ENCODE measurements at places on chromosomes 16 and 17.

DNA sequence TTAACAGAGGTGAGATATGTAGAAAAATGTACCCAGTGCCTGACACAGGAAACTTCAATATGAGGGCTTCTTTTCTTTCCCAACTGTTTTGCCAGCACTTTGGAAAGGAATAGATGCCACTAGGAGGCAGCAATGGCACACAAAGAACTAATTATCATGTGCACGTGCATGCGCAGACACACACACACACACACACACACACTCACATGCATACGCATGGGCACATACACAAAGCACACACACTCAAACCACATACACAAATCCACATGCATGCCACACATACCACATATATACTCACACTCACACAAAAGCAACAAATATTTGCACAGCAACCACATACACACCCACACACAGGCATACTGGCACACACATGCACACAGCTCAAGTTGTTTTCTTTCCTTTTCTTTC lies 8.8 kb upstream of the CEP112 start:
- no peak for DNase-seq

GRCh38 chr17:40825599-40825998 lies 3.2 kb upstream of the KRT10 start:
- no peak for DNase-seq

DNA sequence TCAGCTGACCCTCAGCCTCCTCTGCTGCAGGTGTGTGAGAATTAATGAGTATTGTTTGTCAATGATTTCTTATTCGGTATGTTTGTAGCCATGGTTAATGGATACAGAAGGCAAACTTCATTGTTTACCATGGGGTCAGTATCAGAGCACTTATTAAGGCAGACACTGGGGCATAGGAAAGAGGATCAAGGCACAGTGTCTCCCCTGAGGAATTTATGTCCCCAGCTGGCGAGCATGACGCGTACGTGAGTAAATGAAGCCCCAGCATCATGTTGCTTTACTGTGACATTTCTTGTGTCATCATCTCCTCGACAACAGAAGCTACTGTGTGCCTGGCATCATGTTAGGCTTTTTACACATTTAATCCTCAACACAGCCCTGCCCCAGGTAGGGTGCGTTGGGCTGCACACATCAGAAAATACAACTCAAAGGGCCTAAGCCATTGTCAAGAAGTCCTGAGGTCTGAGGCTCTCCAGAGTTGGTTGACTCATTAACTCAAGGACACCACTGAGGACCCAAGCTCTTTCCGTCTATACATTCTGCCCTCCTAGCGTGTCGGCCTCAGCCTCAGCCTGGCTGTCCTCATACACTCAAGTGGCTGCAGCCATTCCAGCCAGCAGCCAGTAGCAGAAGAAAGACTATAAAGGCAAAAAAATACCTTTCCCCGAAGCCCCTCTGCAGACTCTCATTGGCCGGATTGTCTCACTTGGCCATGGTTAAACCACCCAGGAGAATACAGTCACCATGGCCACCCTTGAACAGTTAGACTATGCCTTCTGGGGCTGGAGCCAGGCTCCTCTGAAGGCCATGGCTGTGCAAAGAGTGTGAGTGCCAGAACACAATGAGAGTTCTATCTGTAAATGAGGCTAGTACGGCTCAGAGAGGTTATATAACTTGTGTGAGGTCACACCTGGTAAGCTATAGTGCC lies 13.9 kb upstream of the ZCCHC14 start:
- no peak for DNase-seq

- DNase-seq: no peak
Observed at GRCh38 chr16:50271148-50272041, 5.0 kb downstream of the ADCY7 start.

DNA sequence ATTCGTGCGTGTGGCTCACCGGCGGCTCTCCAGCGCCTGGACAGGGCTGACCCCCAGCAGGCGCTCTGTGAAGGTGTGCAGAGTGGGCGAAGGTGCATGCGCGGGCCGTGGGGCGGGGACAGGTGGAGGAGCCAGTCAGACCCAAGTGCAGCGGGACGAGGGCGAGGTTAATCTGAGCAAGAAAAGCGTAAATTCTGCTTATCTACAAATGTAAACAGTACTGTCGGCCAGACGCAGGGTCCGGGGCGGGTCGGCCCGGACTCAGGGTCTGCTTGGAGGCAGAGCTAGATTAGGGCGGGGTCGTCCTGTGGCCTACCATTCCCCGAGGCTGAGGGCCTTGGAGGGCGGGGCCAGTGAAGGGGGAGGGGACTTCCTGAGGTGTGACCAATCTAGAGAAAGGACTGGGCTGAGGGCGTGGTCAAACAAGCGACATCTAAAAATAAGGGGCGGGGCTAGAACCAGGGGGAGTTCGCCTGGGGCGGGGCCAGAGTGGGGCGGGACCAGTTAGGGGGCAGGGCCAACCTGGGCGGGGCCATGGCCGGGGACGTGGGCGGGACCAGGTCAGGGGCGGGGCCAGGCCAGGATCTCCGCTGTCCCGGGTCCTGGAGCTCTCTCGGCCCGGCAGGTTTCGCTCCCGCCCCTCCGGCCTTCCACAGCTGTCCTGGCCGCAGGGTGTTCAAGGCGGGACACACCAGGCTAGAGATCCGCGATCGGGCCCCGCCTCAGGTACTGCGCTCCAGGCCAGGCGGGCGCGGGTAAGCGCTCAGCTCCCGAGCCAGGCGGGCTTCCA lies at the start of gene SEC14L5:
Gene SEC14L5, plus strand, starts transcription at position 611 of the 790 bp plus-strand sequence. CDS start 994 bp downstream, outside the sequence.
- DNase-seq: peak; percentile 98

DNA sequence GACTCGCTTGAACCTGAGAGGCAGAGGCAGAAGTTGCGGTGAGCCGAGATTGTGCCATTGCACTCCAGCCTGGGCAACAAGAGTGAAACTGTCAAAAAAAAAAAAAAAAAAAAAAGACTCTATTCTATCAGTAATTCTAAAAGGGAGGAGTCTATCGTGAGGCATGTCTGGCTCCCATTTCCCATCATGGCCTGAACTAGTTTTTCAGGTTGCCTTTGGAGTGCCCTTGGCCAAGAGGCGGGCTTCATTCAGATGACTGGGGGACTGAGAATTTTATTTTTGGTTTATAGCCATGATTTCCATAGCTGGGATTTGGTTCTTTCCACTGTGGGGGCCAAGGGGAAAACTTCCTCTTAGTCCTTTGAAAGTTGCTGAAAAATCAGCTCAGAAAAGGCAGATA lies 3.5 kb upstream of the SNX29 start:
- no peak for DNase-seq

- DNase-seq: no peak
Observed at GRCh38 chr16:31006086-31006385, 4.4 kb downstream of the STX1B start.

DNA sequence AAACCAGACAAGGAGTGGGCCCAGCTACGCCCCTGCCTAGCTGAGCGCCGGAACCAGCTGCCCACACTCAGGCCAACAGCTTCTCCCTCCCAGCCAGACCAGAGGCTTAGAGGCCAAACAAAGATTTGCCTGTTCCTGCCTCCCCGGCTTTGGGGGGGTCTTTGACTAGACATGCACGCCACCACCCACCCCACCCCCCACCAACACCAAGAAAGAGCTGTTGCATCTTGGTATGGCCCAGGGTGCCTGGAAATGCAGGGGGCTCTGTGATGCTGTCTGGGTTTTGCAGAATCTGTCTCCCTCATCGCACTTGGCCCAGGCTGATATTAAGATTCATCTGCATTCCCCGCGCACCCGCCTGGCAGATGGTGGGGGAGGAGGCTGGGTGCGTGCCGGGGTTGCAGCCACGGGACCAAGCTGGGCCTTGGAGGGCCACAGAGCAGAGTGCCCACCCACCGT lies 1.3 kb upstream of the NXPH3 start:
- DNase-seq: peak; percentile 39

DNA sequence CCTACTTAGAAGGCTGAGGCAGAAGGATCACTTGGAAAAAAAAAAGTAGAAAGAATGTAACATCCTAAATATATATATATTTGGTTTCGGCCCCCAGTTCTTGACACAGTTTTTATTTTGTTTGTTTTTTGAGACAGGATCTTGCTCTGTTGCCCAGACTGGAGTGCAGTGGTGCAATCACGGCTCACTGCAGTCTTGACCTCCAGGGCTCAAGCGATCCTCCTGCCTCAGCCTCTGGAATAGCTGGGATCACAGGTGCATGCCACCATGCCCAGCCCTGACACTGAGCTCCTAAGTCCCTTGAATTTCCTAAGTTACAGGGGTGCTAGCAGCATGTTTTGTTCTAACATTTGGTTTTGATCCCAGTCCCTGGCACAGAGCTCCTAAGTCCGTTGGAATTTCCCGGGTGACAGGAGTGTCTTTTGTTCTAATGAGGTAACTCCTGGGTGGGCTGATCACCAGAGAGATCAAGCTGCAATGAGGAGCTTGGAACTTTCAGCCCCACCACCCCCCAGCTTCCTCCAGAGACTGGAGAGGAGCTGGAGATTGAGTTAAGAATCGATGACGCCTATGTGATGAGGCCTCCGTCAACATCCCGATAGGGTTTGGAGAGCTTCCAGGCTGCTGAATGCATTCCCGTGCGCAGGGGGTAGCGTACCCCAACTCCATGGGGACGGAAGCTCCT lies 20.0 kb downstream of the MXRA7 start:
- DNase-seq: no peak

- DNase-seq: no peak
Observed at GRCh38 chr17:41740506-41740905, 6.1 kb upstream of the HAP1 start.

- peak; percentile 90 for DNase-seq
Observed at GRCh38 chr16:68786685-68787418, 49.8 kb downstream of the CDH1 start.

DNA sequence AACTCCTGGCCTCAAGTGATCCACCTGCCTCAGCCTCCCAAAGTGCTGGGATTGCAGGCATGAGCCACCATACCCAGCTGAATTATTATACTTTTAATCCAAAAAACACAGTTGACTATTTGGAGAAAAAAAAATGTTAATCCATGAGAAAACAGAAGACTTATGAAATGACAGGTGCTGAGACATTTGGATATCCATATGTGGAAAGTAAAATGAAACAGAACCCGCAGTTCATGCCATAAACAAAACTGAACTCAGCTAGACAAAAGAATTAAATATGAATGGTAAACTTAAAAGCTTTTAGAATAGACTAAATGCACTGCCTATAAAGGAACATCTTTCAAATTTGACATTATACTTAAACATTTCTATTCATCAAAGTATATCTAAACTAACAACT lies 8.2 kb upstream of the RBBP6 start:
- no peak for DNase-seq

DNA sequence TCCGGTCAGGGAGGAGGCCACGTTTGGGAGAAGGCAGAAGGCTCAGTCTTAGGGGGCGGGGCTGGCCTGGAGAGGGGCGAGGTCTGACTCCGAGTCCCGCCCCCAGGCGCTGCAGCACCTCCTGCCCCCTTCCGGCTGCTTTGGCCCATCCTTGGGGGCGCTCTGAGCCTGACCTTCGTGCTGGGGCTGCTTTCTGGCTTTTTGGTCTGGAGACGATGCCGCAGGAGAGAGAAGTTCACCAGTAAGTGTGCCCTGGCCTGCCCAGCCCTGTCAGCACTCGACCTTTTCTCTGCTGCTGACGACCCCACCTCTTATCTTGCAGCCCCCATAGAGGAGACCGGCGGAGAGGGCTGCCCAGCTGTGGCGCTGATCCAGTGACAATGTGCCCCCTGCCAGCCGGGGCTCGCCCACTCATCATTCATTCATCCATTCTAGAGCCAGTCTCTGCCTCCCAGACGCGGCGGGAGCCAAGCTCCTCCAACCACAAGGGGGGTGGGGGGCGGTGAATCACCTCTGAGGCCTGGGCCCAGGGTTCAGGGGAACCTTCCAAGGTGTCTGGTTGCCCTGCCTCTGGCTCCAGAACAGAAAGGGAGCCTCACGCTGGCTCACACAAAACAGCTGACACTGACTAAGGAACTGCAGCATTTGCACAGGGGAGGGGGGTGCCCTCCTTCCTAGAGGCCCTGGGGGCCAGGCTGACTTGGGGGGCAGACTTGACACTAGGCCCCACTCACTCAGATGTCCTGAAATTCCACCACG lies 1.5 kb downstream of the TNFRSF12A start:
- DNase-seq: peak; percentile 43

- DNase-seq: no peak
Observed at GRCh38 chr17:7818746-7819645, 15.0 kb upstream of the KDM6B start.

DNA sequence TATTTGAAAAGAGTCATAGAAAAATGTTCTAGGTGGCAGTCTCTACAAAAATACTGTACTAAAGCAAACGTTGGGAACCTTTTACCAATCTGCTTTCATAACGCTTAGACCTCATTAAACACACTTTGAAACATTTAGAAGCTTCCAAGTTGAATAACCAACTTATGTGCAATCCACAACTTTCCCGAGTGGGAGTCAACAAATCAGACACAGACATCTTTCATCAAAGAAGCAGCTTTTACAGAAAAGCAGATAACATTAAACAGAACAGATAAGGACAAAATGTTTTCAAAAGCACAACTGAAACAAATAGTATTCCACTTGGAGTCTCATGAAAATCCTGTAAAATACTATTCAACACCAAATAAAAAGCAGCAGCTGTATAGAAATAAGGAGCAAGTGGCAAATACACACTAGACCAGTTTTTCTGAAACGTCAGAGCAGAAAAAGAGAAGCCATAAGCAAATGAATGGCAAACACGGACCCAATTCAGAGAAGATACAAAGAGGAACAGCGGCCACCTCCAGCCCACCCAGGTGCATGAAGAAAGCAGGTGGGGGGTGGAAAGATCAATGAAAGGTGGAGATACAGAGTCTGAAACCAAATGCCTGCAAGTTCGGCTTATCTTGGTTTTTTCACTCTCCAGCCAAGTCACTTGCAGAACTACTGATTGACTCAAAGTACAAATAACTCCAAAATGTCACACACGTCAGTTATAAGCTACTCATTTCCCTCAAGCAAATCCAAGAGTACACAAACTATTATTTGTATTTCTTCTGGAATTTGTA lies 18.4 kb upstream of the FBF1 start:
- no peak for DNase-seq

- DNase-seq: peak; percentile 28
Observed at GRCh38 chr17:34892461-34893249, 68.6 kb downstream of the CCT6B start.

DNA sequence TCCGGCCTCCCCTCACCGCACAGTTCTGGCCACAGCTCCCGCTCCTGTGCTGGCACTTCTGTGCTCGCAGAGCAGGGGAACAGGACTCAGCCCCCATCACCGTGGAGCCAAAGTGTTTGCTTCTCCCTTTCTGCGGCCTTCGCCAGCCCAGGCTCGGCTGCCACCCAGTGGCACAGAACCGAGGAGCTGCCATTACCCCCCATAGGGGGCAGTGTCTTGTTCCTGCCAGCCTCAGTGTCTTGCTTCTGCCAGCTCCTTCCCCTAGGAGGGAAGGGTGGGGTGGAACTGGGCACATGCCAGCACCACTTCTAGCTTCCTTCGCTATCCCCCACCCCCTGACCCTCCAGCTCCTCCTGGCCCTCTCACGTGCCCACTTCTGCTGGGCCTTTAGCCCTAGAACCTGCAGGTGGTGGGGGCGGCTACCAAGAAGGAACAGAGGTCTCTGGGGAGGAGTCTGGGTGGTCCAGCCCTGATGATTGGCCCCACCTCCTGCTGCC lies 645 bp upstream of the ELMO3 start:
- peak; percentile 78 for DNase-seq
